ENCODE measurements at places on chromosomes 7 and 10.

DNA sequence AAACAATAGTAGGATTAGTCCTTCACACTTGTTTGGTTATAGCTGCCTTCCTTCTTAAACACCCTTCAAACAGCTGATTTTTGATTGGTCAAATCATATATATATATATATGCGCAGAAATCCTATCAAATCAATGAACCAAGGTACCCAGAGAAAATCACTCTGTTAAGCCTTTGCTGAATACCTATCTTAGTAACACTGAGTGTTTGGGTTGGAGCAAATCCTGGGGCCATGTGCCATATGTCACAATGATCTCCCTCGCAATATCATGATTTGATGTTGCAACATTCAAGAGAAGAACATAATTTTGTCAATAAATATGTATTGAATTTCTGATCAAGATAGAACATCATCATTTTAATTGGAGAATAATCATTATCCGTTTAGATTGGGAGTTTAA, 795.6 kb downstream of the REEP3 start:
- no peak for DNase-seq

DNA sequence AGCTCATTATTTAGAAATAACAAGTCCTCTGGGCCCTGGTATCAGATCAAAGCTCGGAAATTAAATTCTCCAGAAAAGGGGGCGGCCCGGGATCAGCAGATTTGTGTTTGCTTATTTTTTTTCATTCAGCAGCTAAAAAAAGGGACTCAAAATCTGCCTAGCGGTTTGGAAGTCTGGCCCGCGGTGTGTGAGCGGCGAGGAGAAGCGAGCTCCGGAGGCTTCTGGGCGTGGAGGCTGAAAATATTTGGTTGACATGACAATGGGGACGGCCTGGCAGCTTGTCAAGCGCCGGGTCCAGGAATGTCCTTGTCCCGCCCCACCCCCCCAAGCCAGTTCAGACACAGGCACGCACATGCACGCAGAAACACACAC, 43.4 kb downstream of the FOXL3 start:
- no peak for DNase-seq

DNA sequence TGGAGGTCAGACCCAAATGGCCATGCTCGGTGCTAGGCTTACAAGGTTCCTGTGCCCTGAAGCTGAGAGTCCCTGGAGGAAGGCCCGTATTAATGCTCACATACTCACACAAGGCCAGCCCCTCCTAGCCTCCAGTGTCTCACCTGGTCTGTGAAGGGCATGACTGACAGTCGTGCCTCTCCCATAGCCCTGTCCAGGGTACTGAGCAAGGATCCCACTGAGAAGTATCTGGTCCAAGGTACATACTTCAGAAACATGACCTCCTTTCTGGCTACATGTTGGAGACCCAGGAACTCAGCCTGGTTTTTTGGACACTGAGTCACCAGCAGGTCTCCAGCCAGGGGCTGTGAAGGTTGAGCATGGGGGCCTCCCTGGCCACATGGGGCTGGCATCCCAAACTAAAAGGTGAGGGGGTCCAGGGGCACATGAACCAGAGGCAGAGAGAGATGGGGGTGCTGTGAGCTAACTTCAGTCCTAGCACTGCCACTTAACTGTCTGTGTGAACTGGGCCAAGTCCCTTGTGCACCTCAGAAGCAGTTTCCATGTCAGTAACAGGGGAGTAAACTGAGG, 17.6 kb upstream of the RASGEF1A start:
- DNase-seq, result no peak

GRCh38 chr7:65839846-65840245, 33.0 kb upstream of the VKORC1L1 start:
- no peak for DNase-seq

DNA sequence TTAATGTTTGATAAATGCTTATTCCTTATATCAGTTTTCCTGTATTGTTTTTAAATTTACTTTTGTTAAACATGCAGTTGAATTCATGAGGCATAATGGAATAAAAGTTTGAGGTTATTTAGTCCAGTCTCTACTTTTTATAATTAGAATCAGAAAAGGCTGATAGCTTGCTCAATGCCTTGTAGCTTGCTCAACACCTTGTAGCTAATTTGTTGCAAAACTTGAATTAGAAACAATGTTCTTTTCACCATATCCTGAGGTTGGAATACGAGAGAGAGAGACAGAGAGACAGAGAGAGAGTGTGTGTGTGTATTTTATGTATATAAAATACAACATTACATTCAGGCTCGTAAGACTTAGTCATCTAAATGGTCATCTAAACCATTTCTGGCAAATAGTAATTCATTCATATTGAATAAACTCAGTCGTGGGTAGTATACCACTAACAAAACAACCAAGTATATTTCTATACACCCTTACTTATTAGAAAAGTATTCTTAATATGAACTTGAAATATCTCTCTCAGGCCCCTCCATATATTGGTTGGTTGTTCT, 243.5 kb downstream of the ADK start:
- no peak for DNase-seq

DNA sequence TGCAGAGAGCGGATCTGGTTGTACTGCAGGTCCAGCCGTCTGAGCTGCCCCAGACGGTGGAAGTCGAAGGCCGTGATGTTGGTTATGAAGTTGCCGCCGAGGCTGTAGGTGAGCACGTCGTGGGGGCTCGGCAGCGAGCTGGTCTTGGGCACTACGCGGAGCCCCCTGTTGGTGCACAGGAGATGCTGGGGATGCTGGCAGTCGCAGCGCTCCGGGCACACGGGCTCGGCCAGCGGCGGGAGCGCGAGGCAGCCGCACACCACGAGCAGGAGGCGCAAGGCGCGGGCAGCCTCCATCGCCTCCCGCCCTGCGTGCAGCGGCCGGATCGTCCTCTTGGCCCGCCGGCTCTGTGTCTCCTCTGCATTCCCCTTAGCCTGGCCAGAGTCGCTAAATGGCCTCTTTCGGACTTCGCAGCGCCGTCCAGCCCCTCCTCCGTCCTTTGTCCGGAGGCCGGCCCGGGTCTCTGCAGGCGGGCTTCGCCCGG, 337 bp downstream of the TRIL start:
- DNase-seq, result no peak

DNA sequence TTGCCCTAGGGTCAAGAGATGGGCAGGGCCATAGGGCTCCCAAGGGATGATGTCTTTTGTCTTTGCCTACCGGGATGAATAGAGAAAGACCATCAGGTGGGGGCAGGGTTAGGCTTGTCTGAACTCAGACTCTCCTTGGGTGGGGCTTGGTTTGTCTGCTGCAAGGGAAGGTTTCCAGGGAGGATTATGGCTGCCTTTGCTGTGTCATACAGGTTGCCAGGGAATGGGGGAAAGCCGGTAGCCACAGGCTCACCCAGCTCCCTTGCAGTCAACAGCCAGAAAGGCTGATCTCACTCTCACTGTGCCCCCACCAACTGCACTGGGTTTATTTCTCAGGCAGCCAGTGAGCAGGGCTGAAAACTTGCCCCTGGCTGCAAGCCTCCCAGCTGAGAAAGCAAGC, 253.2 kb downstream of the POLR1F start:
- no peak for DNase-seq

DNA sequence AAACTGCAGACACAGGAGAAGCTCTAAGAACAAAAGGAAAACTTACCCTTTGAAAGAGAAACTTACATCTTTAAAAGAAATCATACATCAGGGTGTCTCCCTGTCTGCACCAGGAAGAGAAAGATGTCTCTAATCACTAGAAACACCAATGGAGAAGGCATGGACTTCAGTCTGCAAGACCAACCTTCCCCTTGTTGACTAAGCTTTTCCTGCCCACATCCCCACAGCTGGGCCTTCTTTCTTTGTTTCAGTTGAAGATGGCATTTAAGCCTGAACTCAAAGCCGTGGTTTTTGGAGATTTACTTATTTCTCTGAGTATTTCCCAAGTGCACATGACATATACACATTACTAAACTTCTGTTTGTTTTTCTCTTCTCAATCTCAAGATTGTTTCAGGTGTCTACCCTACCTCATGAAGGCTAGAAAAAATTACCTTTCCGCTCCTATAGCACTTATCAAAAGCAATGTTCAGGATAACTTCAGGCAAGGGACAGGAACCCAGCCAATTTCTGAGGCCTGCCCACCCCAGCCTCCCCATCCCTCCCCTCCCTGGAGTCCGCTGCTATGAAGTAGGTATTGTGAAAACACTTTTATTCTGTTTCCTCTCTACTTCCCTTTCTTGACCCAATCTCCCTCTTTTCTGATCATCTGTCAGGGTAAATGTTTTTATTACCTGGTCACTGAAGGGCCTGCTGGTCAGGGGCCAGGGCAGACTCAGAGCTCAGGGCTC, 2.8 kb upstream of the SLC29A3 start:
- DNase-seq, result no peak
